H1 (cell line): ENCODE measurements at places on chromosomes 12 and 14. TPM values are rescaled to one million over a fixed set of nuclear protein-coding genes. Genes with fewer than 3 reads are reported as not detected.

The SMCO3 gene
- not detected in 2 replicates for total RNA-seq

The APOF gene
- not detected in 2 replicates for total RNA-seq

The HSPA2 gene
- 82.9 and 91.1 TPM in 2 replicates for total RNA-seq

The FAM90A1 gene
- 0.13 TPM in 1 of 2 replicates, not detected in the other for total RNA-seq

The SRRM4 gene
- 1.1 TPM in 2 replicates for total RNA-seq

The CPSF2 gene
- 130 and 141 TPM in 2 replicates for total RNA-seq

The RASSF8 gene
- 46.7 and 48.2 TPM in 2 replicates for total RNA-seq

The SELPLG gene
- total RNA-seq = 0.13 TPM in 1 of 2 replicates, not detected in the other

The CCDC177 gene
- 2.8 and 2.9 TPM in 2 replicates for total RNA-seq

The CPNE6 gene
- not detected in 2 replicates for total RNA-seq

The NXPH4 gene
- total RNA-seq = 1.7 and 1.8 TPM in 2 replicates

The LMO3 gene
- 16.4 and 16.7 TPM in 2 replicates for total RNA-seq

DNA sequence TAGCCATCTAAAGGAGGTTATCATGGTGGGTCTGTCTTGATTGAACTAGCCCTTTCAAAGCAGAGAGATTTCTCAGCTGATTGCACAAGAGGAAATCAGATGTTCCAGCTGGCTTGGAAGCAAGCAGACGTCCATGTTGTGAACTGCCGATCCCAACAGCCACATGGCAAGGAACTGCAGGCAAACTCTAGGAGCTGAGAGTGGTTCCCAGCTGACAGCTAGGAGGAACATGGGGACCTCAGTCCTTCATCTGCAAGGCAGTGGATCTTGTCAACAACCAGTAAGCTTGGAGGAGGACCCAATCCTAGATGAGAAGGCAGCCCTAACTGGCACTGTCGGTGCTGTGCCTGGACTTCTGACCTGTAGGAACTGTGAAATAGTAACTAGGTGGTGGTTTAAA is 7.7 kb downstream of the ACVR1B start:
- H3K27ac ChIP-seq = no peak overlapping the region
- DNase-seq = no peak
- no peaks in the 10 kb centered on the region for H3K4me1 ChIP-seq

GRCh38 chr14:36967892-36968555 is 204.4 kb downstream of the SLC25A21 start:
- no peaks in the 10 kb centered on the region for H3K36me3 ChIP-seq
- no peak for DNase-seq
- H3K27ac ChIP-seq = no peak overlapping the region
- H3K4me3 ChIP-seq = no peak overlapping the region
- H3K27me3 ChIP-seq = no peaks in the 10 kb centered on the region

- H3K27ac ChIP-seq = no peak overlapping the region
- no peak overlapping the region for H3K4me3 ChIP-seq
Observed at GRCh38 chr12:89401433-89402058, 49.2 kb upstream of the DUSP6 start.

- DNase-seq = no peak
- no peak overlapping the region for H3K27ac ChIP-seq
- H3K27me3 ChIP-seq = no peaks in the 10 kb centered on the region; the same call in 1 of the 2 replicates
- no peaks in the 10 kb centered on the region for H3K4me1 ChIP-seq
- H3K4me3 ChIP-seq = no peak overlapping the region
Observed at GRCh38 chr14:64990296-64990695, 3.6 kb downstream of the FNTB start.

DNA sequence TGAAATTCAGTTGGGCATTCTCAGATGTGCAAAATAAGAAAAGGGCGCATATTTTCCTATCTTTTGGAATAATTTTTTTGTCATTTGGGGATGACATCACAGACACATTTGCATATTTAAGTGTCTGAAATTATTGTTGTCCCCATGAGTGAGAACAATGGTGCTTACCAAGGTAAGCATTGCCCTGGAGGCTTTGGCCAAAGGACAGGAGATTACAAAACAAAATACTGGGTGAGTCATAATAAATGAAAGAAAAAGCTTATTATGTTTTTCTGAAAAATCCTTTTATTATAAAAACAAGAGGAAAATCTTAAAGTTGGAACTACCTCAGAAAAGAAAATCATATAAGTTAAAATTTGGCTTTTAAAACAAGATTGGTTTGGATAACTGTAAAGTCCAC is 254.9 kb downstream of the BTG1 start:
- no peaks in the 10 kb centered on the region for H3K4me1 ChIP-seq
- no peak overlapping the region for H3K27ac ChIP-seq
- DNase-seq = no peak

GRCh38 chr14:59276235-59276634 is 87.8 kb downstream of the DAAM1 start:
- H3K4me1 ChIP-seq = no peaks in the 10 kb centered on the region
- H3K36me3 ChIP-seq = no peaks in the 10 kb centered on the region
- H3K4me3 ChIP-seq = no peak overlapping the region
- no peak overlapping the region for H3K27ac ChIP-seq

DNA sequence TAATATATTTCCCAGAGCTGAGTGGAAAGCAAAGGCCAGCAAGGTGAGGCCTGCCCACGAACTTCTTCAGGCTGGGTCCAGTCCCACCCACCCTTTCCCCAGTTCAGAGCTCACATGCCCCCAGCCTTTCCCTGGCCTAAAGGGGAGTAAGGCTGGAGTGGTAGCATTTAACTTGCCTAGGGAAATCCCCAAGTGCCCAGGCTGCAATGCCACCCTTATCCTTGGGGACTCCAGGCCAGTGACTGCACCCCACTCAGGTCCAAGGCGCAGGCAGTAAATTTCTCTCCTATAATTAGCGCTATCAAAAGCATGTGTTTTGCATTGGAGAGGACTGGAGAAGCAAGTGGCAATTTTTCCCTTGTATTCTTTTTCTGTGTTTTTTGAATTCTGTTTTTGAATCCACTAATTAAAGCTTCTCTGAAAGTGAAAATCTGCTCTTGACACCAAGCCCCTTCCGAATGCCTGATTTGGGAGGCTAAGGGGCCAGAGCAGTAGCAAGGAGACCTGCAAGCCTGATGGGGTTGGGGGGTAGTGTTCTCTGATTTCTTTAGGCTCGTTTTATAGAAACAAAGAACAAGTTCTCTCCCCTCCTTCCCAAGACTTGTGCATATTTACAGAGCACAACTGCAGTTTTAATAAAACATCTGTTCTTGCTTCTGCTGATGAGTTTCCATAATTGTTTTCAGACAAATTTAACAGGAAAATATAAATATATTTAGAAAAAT is 3.5 kb upstream of the HOXC6 start:
- no peak overlapping the region for H3K4me3 ChIP-seq
- no peak for DNase-seq

- no peak for DNase-seq
- H3K27me3 ChIP-seq = no peaks in the 10 kb centered on the region
- H3K4me3 ChIP-seq = no peak overlapping the region
- H3K27ac ChIP-seq = no peak overlapping the region
Observed at GRCh38 chr12:34105392-34105933, 83.2 kb downstream of the ALG10 start.

- no peak overlapping the region for H3K4me3 ChIP-seq
- H3K4me1 ChIP-seq = no peaks in the 10 kb centered on the region
- H3K27me3 ChIP-seq = no peaks in the 10 kb centered on the region
- no peak overlapping the region for H3K27ac ChIP-seq
Observed at GRCh38 chr14:90379106-90379505, 17.7 kb upstream of the CALM1 start.

DNA sequence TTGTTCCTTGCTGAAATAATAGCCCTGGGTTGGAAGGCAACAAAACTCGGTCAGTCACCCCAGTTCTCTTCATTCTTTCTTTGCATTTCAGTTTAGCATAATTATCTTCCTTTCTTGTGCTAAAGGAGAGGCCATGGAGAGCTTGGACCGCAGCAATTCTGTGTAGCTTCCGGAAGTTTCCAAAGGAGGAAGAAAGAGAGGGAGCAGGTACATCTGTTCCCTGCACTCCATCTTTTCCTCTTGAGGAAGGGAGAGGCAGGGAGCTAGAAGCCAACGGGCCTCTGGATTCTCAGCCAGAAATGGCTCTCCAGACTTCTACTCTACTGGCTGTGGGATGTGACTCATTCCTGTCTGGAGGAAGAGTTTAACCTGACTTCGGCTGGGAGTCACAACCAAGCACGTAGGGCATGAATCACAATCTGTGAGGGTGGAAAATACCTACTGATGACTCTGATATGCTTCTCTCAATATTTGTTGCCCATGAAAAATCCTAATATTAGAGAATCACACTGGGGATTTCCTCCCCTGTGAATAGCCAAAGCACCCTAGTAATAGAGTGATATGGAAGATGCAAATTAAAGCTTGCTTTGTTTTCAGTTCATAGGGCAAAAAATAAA is 17.0 kb downstream of the ANO6 start:
- peaks cover 28% of the 10 kb centered on the region for H3K4me1 ChIP-seq
- H3K27ac ChIP-seq = peak overlapping the region; percentile 13
- H3K27me3 ChIP-seq = no peaks in the 10 kb centered on the region
- H3K4me3 ChIP-seq = peak overlapping the region; percentile 27; the same call in 1 of the 2 replicates
- DNase-seq = no peak

- no peaks in the 10 kb centered on the region for H3K27me3 ChIP-seq
- H3K4me1 ChIP-seq = peaks cover 11% of the 10 kb centered on the region
- H3K27ac ChIP-seq = no peak overlapping the region
- no peak overlapping the region for H3K4me3 ChIP-seq
- DNase-seq = no peak
Observed at GRCh38 chr12:2311020-2311778, 258.4 kb downstream of the CACNA1C start.

GRCh38 chr12:66596199-66596598 is 82.7 kb downstream of the GRIP1 start:
- no peaks in the 10 kb centered on the region for H3K36me3 ChIP-seq
- no peak overlapping the region for H3K27ac ChIP-seq
- H3K27me3 ChIP-seq = no peaks in the 10 kb centered on the region
- peaks cover 6% of the 10 kb centered on the region for H3K4me1 ChIP-seq
- DNase-seq = no peak

DNA sequence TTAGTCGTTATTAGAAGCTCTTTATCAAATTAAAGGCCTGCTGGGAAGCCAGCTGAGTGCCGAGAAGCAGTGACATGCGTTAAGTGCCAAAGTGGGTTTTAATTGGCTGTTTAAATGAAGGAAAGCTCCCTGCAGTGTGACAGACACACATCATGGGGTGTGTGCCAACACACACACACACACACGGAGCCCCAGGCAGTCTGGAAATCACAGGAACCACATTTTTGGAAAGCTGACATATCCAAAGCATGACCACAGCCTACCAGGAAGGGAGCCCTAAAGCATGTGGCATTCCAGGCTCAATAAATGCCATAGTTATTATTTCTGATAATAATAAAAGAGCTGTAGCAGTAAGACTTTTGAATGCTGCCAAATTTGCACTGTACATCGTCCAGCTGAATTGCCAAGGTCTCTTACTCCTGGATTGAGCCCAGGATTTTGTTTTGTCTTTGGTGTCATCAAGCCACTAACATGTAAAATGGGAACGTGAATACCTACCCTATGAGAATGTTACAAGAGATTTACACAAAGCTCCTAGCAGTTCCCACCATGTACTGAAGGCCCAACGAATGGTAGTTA is 135.1 kb downstream of the TMEM30B start:
- no peaks in the 10 kb centered on the region for H3K4me1 ChIP-seq
- H3K36me3 ChIP-seq = no peaks in the 10 kb centered on the region; the same call in 1 of the 2 replicates
- H3K27me3 ChIP-seq = no peaks in the 10 kb centered on the region; the same call in 1 of the 2 replicates
- H3K27ac ChIP-seq = no peak overlapping the region
- DNase-seq = no peak

DNA sequence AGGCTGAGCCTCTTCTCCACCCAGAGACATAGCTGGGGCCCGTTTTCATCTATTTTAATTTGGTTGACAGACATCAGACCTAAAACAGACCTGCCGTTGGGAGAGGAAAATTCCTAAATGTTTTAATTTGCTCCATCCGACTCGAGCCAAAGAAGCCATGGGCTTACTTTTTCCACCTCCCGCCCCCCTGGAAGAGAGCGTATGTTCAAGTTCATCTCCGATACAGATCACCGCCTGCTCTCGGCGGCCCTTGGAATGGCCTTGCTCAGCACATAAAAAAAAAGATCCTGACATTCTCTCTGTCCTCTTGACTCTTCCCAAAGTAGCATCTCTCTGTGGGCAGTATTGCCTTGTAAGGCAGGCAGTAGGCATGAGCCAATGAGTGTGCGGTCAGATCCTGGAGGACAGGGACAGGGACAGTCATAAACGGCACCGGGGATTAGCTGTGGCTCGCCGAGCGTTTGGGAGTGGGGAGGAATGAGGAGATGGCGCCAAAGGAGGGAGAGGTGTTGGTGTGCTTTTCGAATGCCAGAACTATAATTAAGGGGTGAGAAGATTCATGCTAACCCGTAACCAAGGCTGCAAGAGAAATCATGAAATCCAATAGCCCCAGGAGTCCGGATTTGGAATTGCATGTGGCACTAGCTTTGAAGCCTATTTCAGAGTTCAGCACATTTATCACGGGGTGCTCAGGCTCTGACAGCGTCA is 47.9 kb upstream of the MEG3 start:
- no peaks in the 10 kb centered on the region for H3K36me3 ChIP-seq
- no peaks in the 10 kb centered on the region for H3K27me3 ChIP-seq
- no peak overlapping the region for H3K27ac ChIP-seq
- no peak for DNase-seq
- no peaks in the 10 kb centered on the region for H3K4me1 ChIP-seq

GRCh38 chr12:68447797-68448260 is 115.7 kb upstream of the MDM1 start:
- H3K27me3 ChIP-seq = no peaks in the 10 kb centered on the region; the same call in 1 of the 2 replicates
- H3K36me3 ChIP-seq = no peaks in the 10 kb centered on the region
- 0 out of 2 replicates have a peak overlapping the region, but pooled peaks have one; percentile 36 for H3K4me3 ChIP-seq
- DNase-seq = no peak

- DNase-seq = no peak
- no peak overlapping the region for H3K27ac ChIP-seq
- H3K4me3 ChIP-seq = peak overlapping the region; percentile 65
- peaks cover 42% of the 10 kb centered on the region for H3K27me3 ChIP-seq
- H3K36me3 ChIP-seq = no peaks in the 10 kb centered on the region
- H3K4me1 ChIP-seq = 0 out of 2 replicates have a peak, but pooled peaks cover 5% of the 10 kb centered on the region
Observed at GRCh38 chr14:69483765-69484443, 624 bp upstream of the PLEKHD1 start.

DNA sequence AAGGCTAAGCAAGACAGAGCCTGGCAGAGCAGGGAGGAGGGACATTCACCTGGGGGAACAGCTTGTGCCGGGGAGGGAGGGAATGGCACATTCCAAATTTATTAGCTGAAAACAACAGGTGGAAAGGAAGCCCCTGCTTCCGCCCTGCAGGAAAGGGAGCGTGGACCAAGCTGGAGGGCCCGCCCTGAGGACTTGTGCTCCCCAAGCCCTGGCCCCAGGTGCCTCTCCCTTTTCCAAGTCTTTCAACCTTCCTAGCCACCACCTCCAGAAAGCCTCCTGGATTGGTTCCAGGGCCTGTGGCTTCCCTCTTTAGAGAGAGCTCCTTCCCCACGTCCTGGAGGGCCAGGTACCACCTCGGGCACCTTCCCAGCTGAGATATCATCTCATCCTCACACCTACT is 2.7 kb downstream of the DEGS2 start:
- no peak overlapping the region for H3K27ac ChIP-seq
- peaks cover 2% of the 10 kb centered on the region; the same call in 1 of the 2 replicates for H3K4me1 ChIP-seq
- no peak for DNase-seq
- H3K27me3 ChIP-seq = peaks cover 36% of the 10 kb centered on the region

- no peak overlapping the region for H3K27ac ChIP-seq
- H3K4me3 ChIP-seq = no peak overlapping the region
- no peak for DNase-seq
- H3K36me3 ChIP-seq = no peaks in the 10 kb centered on the region
- no peaks in the 10 kb centered on the region for H3K27me3 ChIP-seq
- H3K4me1 ChIP-seq = no peaks in the 10 kb centered on the region
Observed at GRCh38 chr14:29463727-29464395, 463.8 kb downstream of the PRKD1 start.
